ENCODE measurements at places on chromosomes 2 and 18.

- no peak for DNase-seq
Observed at GRCh38 chr2:7479603-7480002, 562.4 kb downstream of the RNF144A start.

GRCh38 chr18:13260197-13260934, 41.8 kb downstream of the LDLRAD4 start:
- DNase-seq = no peak

- no peak for DNase-seq
Observed at GRCh38 chr2:10067881-10068280, 12.3 kb downstream of the CYS1 start.

- no peak for DNase-seq
Observed at GRCh38 chr2:150088538-150088937, 398.9 kb downstream of the RND3 start.

DNA sequence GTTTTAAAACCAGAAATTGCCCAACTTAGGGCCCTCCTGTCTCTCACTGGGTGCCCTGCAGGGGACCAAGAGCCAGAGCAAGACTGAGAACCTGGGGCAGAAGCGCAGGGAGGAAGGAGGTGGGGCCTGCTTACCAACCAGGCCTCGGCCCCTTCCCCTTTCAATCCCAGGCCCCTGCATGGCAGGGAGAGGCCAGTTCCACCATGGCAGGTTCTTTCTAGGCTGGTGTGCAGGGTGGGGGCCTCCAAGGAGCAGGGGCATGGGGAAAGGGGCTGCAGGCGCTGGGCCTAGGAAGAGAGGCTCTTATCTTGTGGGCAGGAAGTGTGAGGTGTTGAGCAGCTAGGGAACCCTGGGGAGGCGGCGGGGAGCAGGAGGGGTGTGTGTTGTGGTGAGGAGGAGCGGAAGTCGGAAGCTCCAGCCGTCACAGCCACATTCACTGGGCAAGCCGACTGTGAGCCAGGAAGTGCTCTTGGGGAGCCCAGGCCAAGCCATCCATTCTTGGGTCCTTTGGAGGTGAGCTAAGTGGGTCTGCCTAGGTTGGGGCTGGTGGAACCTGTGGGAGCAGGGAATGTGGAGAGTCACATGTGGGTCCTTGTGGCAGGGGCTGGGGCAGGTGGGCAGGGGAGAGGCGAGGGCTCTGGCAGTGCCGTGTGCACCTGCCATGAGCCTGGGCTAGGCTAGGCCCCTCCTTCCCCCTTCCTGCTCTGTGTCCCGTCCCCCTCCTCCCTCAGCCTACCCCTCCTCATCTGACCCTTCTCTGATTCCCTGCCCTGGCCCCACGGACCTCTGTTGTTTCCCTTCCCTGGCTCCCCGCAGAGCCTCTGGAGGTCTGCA, at the start of gene PSD4:
TSS of gene PSD4 (plus strand) at position 430 of the 834 bp plus-strand sequence. CDS start 8,486 bp downstream, outside the sequence.
- DNase-seq = peak; percentile 64

GRCh38 chr2:219362524-219363164, 25.1 kb downstream of the DNPEP start:
- no peak for DNase-seq

Data from stimulated activated CD8-positive, alpha-beta memory T cell treated with anti-CD3 and anti-CD28 coated beads, Interleukin-2, amount 100 ng/mL, for 1 hour (primary cell).